Diencephalon (tissue), 1 donor: ENCODE measurements at places on chromosomes 1 and 21. TPM values are rescaled to one million over a fixed set of nuclear protein-coding genes. Genes with fewer than 3 reads are reported as not detected.

The COPA gene
- total RNA-seq, result 163 TPM

The OTUD3 gene
- total RNA-seq, result 14.3 TPM

The TBX15 gene
- total RNA-seq, result 0.69 TPM

The ICOSLG gene
- 0.69 TPM for total RNA-seq

The PPFIA4 gene
- 32.8 TPM for total RNA-seq

The HFM1 gene
- total RNA-seq, result 28.8 TPM

The MAP3K21 gene
- total RNA-seq, result 8.1 TPM

The LEFTY1 gene
- 0.69 TPM for total RNA-seq

The NRDC gene
- total RNA-seq, result 101 TPM

The AMY1C gene
- total RNA-seq, result not detected

The ARHGEF16 gene
- 2.5 TPM for total RNA-seq

The C1QA gene
- total RNA-seq, result 17.5 TPM

The FCRL3 gene
- not detected for total RNA-seq

The SRGAP2 gene
- total RNA-seq, result 82.6 TPM

The IL12RB2 gene
- 3.5 TPM for total RNA-seq

The NMNAT1 gene
- total RNA-seq, result 8.1 TPM

The HAO2 gene
- not detected for total RNA-seq

The MCOLN3 gene
- 0.23 TPM for total RNA-seq

The FMO3 gene
- 1.2 TPM for total RNA-seq

The ANKRD65 gene
- 1.6 TPM for total RNA-seq

The OR2W3 gene
- 6.0 TPM for total RNA-seq

The SLC35F3 gene
- 7.8 TPM for total RNA-seq

The CDK11B gene
- total RNA-seq, result 10.8 TPM

The GPR37L1 gene
- 6.5 TPM for total RNA-seq

The POU3F1 gene
- total RNA-seq, result 1.6 TPM
